ENCODE measurements at places on chromosomes 7 and 10. TPM values are rescaled to one million over a fixed set of nuclear protein-coding genes. Genes with fewer than 3 reads are reported as not detected.

GRCh38 chr7:43502941-43503340 lies 80.0 kb upstream of the STK17A start:
- no peak for DNase-seq

DNA sequence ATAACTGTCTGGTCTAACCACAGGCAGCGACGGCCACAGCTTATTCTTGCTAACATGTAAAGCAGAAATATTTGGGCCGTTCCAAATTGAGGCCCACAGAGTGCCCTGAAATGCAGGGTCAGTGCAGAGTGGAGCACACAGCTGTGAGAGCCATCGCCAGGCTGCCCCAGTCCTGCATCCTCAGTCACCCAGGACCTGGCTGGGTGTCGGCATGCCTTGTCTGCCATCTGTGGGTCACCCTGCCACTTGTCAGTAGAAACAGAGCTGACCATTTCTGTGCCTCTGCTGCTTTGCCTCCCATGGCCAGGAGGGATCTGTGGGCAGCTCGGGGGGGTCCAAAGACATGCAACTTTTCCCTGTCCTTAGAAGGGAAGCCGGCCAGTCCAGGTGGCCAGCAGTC lies 57.3 kb upstream of the BTBD16 start:
- DNase-seq: no peak

GRCh38 chr10:75231672-75232581 lies 3.8 kb downstream of the COMTD1 start:
- DNase-seq: no peak

DNA sequence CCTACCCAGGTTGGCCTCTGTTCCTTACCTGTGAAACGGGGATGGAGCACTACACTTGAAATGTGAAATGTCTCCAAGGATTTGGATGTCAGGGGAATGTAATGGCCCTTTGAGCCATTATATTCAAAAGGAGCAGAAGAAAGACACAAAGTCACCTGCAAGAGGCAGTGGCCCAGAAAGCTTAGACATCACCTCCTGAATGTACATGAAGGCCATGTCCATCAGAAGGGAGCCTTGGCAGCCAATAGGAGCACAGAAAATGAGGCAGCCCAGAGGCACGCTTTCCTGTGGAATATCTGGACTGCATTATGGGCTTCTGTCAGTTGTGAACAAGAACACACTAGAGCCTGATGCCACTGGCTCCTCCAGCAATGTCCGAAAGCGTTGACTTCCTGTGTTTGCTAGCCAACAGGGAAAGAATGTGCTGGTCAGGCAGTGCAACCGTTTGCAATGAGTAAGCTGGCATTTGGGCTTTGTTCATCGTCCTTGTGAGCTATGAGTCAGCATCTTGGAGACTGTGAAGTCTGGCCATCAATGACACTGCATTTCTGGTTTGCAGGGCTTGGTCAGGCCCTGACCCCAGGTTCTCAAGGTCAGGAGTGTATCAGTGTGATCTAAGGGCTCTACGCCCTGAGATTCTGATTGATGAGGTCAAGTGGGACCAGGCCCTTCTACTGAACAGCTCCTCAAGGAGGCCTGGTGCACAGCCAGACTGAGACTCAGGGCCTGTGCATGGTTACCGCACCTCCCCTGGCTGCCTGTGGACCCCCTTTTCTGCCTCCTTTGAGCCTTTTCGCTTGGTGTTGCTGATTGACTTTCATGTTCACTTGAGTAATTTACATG lies 222.4 kb downstream of the RPS24 start:
- no peak for DNase-seq

UROS gene
- total RNA-seq: 63.2 TPM

DNA sequence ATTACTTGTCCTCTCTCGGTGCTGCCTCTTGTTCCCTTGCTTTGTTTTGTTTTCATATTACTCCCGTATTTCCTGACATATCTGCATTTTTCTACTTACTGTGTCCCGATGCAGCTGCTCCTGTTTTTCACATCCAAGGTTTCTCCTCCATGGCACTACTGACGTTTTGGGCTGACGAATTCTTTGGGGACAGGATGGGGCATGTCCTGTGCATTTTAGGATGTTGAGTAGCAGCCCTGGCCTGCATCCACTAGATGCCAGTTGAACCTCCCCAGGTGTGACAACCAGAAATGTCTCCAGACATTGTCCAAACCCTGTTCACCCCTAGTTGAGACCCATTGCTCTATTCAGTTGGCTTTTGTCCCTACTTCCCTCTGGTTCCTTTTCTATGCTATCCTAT lies 12.4 kb downstream of the ZNF789 start:
- no peak for DNase-seq

DNA sequence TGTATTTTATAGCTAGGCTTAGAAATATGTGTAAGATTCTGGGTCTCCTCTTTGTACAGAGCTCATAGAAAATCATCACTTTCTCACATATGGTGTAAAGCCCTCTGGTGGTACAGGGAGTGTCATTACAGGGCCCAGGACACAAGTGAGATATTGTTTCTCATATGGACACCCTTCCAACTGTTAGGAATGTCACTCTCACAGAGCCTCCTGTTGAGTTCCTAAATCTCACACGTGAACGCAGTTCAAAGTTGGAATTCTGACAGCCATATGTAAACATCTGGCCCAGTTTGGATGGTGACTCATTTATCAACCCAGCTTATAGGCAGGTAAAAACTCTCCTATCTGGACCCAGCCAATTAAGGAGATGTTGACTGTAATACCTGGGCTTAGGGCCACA lies 35.4 kb upstream of the ZNF107 start:
- no peak for DNase-seq

SLC29A3 gene
- 11.0 TPM for total RNA-seq

TECPR1 gene
- total RNA-seq: 37.0 TPM

DNA sequence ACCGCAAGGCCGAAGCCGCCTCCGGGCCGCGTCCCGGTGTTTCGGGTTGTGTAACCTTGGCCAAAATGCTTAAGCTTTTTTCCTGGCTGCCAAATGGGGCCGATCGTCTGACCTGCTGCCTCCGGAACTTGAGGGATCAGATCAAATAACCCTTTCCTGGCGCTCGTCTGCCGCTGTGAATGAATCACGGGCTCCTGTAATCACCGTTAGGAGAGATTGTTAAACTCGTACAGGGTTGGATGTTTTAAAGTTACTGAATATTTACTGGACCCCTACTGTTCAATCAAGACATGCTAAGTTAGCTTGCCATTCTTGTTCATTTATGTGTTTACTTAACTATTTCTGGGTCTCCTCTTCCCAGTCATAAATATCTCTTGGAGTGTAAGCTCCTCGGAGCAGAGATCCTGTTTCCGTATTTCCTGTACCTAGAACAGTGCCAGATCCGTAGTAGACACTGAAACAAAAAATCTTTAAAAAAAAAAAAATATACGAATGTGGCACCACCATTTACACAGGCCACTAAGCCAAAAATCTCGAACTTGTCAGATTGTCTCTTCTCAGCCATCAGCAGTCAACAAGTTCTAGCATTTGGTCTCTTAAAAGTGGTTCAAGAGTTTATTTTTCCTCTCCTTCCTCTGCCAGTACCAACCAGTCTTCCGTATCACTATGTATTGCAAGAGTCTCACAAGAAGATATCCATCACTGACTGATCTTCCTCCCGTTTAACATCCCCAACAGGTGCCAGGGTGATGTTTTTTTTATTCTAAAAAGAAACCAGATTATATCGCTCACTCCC lies 650 bp upstream of the TM9SF3 start:
- DNase-seq: no peak

ABLIM1 gene
- total RNA-seq: 99.5 TPM

DNA sequence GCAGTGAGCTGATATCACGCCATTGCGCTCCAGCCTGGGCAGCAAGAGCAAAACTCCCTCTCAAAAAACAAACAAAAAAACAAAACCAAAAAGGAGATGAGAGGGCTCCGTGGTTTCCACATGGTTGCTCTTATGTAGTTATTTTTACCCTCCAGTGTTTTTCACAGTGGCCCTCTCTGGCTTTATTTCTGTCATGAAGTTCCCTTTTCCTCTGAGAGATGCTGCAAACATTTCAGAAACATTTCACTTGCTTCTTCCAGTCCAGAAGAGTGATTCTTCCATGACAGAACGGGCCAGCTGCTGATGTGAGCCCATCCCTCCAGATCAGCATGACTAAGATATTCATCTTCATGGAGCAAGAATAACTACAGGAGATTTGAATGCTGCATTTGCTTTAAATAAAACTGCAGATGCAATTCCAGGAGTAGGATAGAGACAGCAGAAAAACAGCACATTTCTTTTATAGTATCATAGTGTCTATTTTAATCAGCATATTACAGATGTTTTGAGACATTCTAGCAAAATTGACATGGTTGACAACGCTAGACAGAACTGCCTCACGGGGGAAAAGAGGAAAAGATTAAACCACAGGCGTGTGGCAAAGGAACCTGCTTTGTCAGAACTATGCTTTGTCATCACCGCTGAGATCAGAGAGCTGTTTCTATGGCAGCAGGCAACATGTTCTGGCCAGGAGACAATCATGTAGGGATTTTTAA lies 40.3 kb downstream of the NRCAM start:
- DNase-seq: no peak

DNA sequence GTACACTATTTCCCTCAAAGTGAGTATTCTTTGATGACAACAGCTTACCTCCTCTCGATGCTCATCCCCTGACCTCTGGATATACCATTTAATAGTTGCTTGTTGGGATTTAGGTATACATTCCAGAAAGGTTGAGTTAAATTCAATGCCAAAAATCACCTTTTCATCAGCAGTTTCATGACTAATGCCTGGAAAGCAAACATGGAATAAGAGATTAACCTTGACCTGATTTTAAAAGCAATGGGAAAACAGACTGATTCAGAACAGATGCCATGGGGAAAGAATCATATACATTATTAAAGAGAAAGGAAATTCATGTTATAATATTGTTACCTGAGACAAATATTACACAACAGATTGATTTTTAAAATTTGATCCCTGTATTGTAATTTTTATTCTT lies 180.1 kb downstream of the SEMA3D start:
- DNase-seq: no peak

DNA sequence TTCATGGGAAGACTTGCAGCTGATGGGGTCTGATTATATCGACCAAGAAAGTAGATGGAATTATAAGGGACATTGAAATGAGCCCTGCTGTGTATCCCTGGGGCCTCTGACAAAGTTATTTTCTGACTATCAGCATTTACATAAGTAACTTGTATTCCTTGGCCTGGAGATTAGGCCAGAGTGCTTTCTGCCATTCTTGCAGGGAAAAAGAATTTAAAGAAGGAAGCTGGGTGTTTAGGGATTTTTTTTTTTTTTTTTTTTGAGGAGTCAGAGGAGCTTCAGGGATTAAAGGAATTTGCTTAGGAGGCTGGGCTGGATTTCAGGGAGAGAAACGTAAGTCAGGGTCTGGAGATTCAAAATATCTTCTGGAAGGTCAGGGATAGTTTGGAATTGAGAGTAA lies 4.6 kb downstream of the SPAM1 start:
- DNase-seq: no peak

IFIT3 gene
- 17.8 TPM for total RNA-seq

GRCh38 chr10:47055386-47056246 lies 144.4 kb downstream of the PTPN20 start:
- no peak for DNase-seq

GIMAP4 gene
- not detected for total RNA-seq

DNA sequence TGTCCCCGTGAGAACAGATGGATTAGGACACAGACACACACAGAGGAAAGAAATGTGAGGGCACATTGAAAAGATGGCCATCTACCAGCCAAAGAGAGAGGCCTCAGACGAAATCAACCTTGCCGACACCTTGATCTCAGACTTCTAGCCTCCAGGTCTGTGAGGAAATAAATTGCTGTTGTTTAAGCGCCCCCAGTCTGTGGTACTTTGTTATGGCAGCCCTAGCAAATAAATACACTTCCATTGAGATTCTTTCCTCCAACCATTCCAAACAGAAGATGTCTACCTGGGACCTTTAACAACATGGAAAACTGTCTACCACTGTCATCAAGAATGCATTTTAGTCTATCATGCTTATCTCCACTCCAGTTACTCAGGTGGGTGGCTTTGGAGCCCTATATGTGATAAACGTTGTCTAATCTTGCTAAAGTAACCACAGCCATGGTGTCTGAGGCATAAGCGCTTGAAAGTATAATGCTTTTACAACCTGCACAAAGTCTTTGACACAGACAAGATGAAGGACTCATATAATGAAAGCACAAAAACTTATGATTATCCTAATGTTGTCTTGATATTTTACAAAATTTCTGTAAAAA lies 244.3 kb downstream of the MTERF1 start:
- DNase-seq: no peak

GRCh38 chr10:124734311-124735166 lies 9.6 kb downstream of the FAM53B start:
- DNase-seq: peak; percentile 28

- no peak for DNase-seq
Observed at GRCh38 chr7:68216051-68216450, 1219.4 kb downstream of the TYW1 start.

DNA sequence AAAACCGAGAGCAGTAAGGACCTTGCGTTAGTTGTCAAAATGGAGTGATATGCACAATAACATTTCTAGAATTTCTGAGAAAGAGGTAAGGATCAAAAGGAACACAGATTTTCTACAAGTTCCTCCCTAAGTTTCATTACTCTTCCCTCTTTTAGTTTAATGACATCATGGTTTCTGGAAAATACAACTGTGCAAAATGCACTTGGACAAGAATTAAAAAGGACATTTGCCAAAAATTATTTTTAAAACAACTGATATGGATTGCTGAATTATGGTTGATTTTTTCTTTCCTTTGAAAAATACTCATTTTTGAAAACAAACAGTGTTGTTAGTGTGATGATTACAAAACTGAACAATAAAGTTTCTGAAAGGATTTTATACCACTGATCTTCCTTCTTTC lies 52.1 kb downstream of the SRI start:
- no peak for DNase-seq

- no peak for DNase-seq
Observed at GRCh38 chr7:18210788-18211187, 183.1 kb upstream of the PRPS1L1 start.

ZNF736 gene
- total RNA-seq: not detected

DNA sequence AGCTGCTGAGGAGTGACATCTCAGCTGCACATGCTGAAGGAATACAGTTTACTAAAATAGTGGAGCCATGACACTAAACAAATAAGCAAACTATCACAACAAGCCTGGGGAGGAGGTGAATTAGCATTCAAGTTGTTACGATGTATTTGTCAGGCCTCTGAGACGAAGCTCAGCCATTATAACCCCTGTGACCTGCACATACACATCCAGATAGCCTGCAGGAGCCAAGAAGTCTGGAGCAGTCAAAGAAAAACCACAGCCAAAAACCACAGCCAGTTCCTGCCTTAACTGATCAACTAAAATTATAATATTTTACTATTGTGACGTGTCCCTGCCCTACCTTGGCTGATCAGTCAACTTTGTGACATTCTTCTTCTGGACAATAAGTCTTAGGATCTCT lies 68.6 kb downstream of the NSUN6 start:
- no peak for DNase-seq

DNA sequence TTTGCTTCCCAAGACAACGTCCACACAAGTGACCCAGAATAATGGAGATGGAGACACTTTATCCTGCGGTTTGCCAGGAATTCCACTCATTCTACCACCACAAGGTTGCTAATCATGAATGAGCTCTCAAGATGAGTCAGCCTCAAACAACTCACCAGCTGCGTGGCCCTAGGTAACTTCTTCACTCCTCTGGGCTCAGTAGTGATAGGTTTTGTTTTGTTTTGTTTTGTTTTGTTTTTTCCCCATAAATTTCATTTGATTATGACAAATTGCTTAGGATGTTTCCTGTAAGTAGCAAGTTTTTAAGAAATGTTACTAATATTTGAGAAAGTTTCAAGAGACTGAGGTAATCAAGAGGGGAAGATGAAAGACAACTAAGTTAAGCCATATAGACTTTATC lies 286.8 kb downstream of the PARD3 start:
- DNase-seq: no peak

ATOH7 gene
- 0.70 TPM for total RNA-seq

- DNase-seq: no peak
Observed at GRCh38 chr10:104666106-104666505, 25.0 kb downstream of the SORCS3 start.
